ENCODE measurements at places on chromosomes 3 and 15. TPM values are rescaled to one million over a fixed set of nuclear protein-coding genes. Genes with fewer than 3 reads are reported as not detected.

Gene AP3B2
- 1.6 TPM for total RNA-seq

Gene NAA50
- 198 TPM for total RNA-seq

Gene ERICH6
- total RNA-seq = 0.32 TPM

Gene MAPKBP1
- total RNA-seq = 40.0 TPM

Gene ARL6IP5
- 135 TPM for total RNA-seq

Gene ANKRD63
- not detected for total RNA-seq

Gene RARRES1
- total RNA-seq = 0.65 TPM

Gene GOLGA8S
- total RNA-seq = not detected

Gene ARPP21
- not detected for total RNA-seq

Gene PAQR5
- total RNA-seq = 3.5 TPM

Gene EFHB
- total RNA-seq = under 0.01 TPM

Gene TP63
- 0.49 TPM for total RNA-seq

Gene KLHL6
- under 0.01 TPM for total RNA-seq

Gene CTXN2
- total RNA-seq = not detected

Gene IL17RB
- total RNA-seq = 0.49 TPM

Gene DNAJC13
- 98.7 TPM for total RNA-seq

Gene B3GNT5
- total RNA-seq = 2.2 TPM

Gene BUB1B
- total RNA-seq = 5.0 TPM

Gene SV2B
- not detected for total RNA-seq

Gene LSMEM2
- total RNA-seq = not detected

Gene MKRN2
- 61.0 TPM for total RNA-seq

Gene SH2D7
- not detected for total RNA-seq

Gene RPUSD3
- total RNA-seq = 33.2 TPM

Gene RTP3
- total RNA-seq = not detected

Gene SYNPR
- not detected for total RNA-seq

Gene FRMD5
- 0.16 TPM for total RNA-seq

Gene SNRPN
- 106 TPM for total RNA-seq

Gene ULK3
- 21.6 TPM for total RNA-seq

Gene KCNAB1
- not detected for total RNA-seq

Gene CCDC14
- 41.9 TPM for total RNA-seq

Gene ECE2
- total RNA-seq = not detected

Gene ZPLD1
- total RNA-seq = not detected

Gene GOLGA8J
- total RNA-seq = not detected

Measured in hair follicle dermal papilla cell (primary cell).